GOT3 (cell line): ENCODE measurements at places on chromosomes 2 and 18.

DNA sequence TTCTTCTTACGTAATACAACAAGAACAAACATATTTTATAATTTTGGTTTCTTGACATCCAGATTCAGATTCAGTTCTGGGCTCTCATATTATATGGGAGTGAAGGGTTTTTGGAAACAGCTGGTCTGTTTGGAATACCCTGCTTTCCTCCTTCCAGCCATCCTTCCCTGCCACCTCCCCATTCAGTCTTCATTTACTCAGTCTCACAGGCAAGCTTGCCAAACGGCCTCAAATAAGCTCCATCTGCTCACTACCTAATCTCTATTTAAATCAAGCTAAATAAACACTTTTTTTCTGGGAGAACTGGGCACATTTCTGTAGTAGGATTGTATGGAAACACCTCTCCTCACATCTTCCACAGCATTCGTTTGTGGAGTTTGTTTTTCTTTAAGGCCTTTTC, 147.5 kb downstream of the RND3 start:
- no peak for DNase-seq

- DNase-seq = no peak
These were observed 159.4 kb upstream of the GCFC2 start for GRCh38 chr2:75870133-75870532.

DNA sequence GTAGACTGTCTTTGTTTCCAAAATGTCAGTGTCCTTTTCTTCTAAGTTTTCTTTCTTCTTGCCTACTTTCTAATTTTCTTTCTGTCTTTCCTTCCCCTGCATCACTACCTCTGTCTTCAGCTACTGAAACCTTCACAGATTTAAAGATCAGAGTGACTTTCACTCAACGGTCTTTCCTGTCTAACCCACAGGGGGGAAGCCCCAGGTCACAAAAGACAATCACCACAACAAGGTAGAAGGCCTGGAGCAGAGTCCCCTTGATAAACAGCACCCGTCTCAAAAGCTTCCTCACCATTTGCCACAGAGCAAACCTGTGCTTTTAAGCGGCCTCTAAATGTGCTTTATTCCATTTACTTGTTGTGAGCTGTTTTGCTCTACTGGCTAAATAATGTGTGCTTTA, 665.4 kb downstream of the BCL11A start:
- no peak for DNase-seq

DNA sequence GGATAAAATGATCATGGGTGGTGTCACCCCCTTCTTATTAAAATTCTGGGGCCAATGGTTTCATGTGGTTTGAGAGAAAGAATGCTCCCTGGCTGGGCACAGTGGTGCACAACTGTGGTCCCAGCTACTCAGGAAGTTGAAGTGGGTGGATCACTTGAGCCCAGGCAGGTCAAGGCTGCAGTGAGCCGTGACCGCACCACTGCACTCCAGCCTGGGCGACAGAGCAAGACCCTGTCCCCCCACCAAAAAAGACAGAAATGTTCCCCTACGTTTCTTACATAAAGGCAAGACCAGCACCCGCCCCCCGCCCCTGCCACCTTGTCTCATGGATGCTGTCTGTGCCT, 53.0 kb upstream of the ID2 start:
- no peak for DNase-seq

DNA sequence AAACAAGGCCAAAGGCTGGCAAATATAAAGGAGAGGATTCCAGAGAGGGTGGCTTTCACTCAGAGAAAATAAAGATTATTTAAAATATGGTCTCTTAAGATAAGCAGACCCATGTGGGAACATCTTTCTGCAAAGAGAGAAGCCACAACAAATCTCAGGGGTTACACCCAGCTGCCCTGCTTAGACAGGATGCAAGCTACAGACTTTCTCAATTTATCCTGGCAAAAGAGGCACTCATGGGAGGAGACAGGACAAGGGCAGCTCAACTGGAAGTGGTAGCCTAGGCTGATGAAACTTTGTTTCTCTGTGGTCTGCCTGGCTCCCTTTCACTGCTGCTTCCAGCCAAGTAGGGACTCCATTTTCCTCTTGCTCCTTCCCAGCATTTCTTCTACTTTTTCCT, 25.9 kb upstream of the SULT1C4 start:
- DNase-seq = no peak

GRCh38 chr2:18356676-18357075, 203.8 kb downstream of the RDH14 start:
- DNase-seq = no peak

- DNase-seq = no peak
These were observed 9.2 kb downstream of the HS6ST1 start for GRCh38 chr2:128309280-128310093.

DNA sequence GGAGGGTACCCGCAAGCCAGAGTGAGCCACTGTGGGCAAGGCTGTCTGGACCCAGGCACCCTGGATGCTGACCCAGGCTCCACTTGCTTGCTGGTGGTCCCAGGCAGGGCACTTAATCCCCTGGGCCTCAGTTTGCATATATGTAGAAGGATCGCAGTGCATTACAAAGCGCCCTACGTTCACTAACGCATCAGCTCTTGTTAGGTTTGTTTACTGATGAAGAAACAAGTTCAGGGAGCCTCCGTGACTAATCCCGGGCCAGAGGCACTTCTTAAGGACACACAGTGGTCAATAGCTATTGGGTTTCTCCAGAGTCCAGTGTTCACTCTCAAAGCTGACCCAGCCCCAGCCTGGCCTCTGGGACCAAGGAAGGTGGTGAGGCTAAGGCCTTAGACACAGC, 70.2 kb downstream of the LBH start:
- DNase-seq = no peak

DNA sequence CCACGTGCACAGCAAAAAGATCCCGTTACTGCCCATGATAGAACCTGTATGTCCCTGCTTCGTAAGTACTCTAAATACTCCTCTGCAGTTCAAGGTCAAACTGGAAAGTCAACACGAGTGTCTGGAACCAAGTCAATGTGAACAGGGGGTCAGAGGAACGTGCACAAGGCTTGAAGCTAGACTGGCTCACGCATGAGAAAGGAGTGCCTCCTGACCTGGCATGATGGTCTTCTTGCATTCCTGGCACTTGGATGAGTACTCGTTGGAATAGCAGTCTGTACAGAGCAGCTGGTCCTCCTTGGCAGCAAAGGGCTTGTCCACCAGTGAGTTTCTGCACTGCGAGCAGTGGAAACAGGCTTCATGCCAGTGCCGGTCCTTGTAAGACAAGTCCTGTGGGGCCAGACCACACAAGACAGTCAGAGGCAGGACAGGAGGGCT, 25.5 kb downstream of the FHL2 start:
- DNase-seq = no peak

DNA sequence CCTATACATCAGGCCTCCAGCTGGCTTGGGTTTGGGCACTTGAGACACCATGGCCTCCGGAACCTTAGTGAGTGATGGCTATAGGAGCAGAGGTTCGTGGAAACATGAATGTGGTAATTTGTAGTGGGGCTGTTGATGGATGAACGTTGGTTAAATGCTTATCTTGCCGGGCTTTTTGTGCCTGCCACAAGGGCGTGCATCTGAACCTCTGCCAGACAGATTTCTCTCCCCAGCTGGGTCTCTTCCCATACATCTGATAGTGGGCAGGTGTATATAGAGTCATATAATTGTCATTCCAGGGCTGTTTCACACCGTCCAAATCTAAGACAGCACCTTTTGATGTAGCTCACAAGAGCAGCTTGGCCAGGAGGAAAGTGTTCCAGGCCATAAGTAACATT, 14.7 kb downstream of the LAMA3 start:
- DNase-seq = no peak

- no peak for DNase-seq
These were observed 218.0 kb upstream of the TRIB2 start for GRCh38 chr2:12498704-12499103.

DNA sequence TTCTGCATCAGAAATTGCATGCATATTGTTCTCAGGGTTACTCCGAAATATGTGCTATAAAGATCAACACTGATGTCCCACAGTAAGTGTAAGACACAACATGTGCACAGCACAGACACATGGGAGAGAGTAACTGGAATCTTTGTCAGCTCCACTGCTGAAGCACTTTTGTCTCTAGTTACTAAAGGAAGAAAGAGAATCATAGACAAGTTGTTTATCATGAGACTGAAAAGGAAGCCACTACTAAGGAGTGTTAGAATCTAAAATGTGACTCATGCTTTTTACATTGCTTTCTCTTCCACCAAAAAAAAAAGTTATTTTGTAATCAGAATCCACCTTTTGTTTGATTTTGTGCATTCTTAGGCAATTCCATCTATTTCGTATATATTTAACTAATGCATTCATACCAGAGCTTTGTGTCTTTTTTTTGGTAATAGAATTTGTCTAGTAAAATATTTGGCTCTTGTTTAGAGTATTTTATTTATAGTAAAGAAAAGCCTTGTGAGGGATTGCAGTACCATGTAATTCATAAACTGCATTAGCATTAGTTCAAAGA, 502.4 kb downstream of the FBXO15 start:
- no peak for DNase-seq

DNA sequence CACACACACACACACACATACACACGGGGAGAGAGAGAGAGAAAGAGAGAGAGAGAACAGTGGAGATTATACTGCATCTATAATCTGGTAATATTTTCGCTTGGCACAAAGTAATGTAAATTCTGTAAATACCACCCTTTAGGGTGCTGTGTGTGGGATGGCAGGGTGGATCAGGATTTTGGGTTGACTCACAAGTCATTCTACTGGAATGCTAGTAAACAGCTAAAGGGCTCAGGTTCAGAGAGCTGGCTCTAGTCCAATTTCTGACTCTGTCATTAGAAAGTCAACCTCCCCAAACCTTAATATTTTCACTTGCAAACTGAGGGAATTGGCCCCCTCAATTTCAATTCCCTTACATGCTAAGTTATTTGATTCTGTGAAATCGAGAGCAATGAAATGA, 308.3 kb downstream of the TSN start:
- DNase-seq = no peak

GRCh38 chr2:232417489-232417888, 10.8 kb downstream of the ALPG start:
- DNase-seq = no peak

DNA sequence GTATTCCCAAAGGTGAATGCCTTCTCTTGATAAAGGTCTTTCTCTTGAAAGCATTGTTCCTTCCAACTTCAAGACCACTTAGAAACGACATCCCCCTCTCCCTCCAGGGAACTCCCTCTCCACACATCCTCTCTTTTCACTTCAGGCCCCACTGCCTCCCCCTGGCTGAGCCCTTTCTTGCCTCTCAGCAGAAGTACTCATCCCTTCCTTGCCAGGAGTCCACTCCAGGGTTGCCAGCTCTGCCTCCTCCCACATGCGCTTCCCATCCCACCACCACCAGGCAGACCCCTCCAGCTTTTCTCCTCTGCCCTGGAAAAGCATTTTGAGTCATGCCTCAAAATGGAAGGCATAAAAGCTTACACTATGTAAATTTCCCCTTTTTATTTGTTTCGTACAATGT, 126.3 kb upstream of the SALL3 start:
- DNase-seq = no peak

DNA sequence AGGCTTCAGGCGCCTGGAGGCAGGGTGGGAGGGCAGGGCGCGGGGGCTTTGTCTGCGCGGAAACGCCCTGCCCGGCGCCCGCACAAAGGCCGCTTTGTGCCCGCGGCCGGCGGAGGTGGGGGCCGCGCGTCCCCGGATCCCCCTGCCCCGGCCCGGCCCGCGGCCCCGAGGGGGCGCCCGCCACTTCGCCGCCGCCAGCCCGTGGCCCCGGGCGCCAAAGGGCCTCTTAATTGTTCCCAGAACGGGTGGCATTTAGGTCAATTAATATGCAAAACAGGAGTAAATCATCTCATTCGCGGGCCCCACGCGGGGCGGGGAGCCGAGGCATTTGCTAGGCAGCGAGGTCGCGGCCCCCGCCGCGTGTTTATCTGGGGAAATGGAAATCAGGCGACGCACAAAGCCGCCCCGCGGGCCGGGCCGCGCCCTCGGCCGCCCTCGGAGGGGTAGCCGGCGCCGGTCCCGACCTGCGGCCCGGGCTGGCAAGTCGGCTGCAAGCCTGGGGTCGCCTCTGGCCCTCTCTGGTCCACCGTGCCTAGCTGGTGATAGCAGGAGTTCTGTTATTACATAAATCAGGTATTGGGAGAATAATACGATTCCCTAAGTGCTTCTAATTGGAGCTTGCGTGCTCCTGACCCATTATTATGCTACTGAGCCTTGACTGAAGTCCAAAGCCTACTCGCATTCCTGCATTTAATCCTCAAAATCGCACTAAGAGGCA, 148.2 kb upstream of the GLI2 start:
- DNase-seq = no peak

GRCh38 chr2:215514516-215514915, 78.6 kb upstream of the FN1 start:
- DNase-seq = no peak

- DNase-seq = no peak
These were observed 45.1 kb downstream of the HDAC4 start for GRCh38 chr2:239355724-239356123.

- no peak for DNase-seq
These were observed 546.5 kb upstream of the KLHL29 start for GRCh38 chr2:22838461-22838860.

GRCh38 chr2:112085916-112086669, 31.0 kb downstream of the TMEM87B start:
- DNase-seq = no peak

DNA sequence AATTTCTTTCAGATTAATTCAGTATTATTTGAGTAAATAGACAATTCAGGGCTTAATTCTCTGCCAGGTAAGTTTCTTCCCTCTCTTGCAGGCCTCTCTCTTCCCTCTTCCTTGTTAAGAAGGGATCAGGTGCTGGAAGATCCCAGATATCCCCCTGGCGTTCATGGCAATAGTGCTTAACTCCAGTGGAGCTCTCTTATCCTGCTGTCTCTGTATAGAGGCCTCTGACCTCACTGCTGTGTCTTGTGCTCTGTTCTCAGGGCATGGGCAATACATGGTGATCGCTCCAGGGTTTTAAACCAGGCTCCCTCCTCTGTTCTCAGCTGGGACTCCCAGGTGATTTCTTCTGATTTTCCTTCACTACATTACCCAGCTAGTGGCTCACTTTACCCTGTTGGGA, 226.8 kb downstream of the MC4R start:
- DNase-seq = no peak

- DNase-seq = no peak
These were observed 116.4 kb downstream of the RTP5 start for GRCh38 chr2:241985986-241986329.

DNA sequence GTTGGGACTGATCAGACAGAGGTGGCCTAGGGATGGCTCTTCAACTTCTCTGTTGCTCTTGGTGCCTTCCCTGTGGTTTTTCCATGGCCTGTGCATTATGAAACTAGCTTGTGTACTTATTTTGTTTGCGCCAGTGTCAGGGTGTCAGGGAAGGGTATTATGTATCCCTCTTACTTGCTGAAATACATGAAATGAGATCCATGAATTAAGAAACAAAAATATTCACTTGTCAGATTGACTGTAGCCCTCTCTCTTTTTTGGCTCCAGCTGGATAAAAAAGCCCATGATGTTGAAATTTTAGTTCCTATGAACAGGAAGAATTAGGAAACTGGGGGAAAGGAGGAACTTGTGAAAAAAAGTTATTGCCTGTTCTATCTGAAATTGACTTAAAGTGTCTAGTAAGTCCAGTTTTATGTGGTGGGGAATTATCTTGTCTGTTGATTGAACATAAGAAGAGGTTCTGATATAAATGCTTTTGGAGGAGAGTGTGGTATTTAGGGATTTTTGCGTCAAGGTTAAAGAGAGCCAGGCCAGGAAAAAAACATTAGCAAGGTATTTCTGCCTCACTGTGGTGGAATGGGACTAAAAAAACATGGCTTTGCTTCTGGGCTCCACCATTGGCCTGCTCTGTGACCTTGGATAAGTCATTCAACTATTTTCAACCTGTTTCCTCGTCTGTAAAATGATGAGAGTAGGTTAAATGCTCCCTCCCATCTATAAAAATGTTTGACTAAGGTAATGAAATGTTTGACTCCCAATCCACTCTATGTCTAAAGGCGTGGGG, 12.0 kb downstream of the UGP2 start:
- no peak for DNase-seq
